Natural killer cell (primary cell): ENCODE measurements at places on chromosomes 2 and 18. TPM values are rescaled to one million over a fixed set of nuclear protein-coding genes. Genes with fewer than 3 reads are reported as not detected.

GRCh38 chr2:218345491-218346236 is 11.0 kb upstream of the CATIP start:
- DNase-seq = no peak

- no peak for DNase-seq
Observed at GRCh38 chr2:126839796-126840195, 58.9 kb upstream of the TEX51 start.

DNA sequence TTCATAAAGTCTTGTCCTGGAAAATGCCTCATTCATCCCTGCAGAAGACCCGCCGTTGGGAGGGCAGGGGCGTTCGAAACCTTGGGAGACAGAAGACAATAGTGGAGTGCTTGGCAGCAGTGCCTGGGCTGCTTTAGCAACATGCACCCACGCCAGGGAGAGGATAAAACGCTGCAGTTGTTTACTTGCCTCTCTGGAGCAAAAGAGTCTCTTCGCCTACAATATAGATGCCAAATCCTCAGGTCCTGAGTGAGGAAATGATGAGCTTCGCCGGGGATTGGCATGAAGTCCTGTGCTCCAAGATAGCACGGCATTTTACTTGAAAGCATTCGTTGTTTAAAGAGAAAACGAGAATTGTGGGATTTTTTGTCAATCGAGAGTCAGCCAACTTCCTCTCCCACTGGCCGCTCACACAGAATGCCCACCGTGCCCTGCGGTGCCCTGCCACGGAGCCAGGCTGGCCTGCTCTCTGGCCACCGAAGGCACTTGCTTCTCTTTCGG is 152.5 kb upstream of the POU3F3 start:
- no peak for DNase-seq

DNA sequence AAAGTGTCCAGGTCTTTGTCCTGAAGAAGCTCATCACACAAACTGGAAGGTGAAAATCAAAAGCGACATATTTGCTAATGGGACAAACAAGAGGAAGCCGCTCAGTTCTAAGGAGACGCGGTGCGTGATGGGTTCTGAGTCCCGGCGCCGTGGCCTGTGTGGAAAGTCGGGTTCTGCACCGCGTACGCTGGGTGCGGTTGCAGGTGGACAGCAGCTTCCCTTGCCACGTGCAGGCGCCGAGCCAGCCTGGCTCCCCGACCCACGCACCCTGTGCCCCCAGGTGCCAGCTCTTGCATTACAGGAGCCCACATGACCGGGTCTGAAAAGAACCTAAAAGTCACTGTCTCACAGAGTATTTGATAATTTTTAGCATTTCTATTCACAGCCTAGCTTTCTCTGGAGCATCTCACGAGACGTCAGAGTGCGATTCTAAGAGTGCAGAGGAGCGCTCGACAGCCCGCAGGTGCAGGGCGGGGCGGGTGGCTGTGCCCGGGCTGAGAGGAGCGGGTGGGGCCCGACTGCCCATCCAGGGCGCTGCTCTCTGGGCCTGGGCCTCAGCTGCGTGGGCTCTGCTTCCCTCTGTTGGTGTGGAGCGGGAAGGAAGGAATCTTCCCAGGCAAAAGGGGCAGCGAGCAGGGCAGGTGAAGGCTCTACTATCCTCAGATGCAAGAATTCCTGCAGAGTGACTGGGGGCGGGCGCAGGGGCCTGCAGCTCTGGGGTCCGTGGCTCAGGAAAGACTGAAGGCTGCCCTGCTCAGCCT is 39.4 kb downstream of the MYT1L start:
- DNase-seq = no peak

Gene TGOLN2
- total RNA-seq = 194 TPM

Gene CKAP2L
- 1.2 TPM for total RNA-seq

Gene DYNAP
- total RNA-seq = not detected
